ENCODE measurements at places on chromosomes 3 and 15.

DNA sequence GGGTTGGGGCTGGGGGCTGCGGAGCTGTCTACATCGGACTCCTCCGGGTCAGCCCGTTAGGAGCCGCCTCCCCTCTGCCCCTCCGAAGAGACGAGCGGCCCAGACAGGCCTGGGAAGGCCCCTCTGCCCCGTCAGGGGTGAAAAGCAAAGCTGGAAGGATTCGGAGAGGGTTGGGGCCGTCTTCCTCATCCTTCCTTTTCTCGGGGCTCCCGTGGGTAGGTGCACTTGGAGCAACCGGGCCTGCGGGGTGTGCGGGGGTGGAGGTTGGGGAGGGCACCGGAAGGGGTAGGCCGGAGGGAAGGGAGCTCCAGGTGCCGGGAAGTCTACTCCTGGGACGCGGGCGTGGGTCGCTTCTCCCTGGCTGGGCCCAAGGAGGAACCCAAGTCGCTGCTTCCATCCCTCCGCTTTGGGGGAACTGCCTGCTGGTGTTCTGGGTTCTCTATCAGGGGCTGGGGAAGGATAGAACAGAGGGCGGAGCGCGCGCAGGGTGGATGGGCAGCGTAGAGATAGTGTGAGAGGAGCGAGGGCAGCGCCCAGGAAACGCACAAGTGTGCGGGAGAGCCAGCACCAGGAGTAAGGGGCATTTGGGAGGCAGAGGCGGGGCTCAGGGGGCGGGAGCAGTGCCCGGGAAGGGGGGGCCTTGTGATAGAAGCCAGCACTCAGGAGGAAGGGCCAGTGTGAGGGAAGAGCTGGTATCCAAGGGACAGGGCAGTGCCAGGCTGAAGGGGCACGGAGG lies 590 bp downstream of the POLR2H start:
- DNase-seq, result peak; percentile 6

DNA sequence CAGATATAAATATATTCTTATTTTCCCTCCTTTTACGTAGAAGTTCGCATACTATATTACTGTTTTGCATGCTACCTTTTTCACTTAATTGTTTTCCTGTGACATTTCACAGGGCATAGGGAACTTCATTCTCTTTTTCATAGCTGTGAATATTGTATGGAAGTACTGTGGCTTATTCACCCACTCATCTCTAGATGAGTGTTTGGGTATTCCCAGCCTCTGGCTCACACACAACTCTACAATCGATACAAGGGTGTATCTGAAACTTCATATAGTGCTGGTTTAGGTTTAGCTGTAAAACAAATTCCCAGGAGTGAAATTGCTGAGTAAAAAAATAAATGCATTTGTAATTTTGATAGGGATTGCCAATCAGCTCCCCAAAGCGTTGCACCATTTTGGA lies 55.3 kb upstream of the MAGI1 start:
- DNase-seq, result no peak

DNA sequence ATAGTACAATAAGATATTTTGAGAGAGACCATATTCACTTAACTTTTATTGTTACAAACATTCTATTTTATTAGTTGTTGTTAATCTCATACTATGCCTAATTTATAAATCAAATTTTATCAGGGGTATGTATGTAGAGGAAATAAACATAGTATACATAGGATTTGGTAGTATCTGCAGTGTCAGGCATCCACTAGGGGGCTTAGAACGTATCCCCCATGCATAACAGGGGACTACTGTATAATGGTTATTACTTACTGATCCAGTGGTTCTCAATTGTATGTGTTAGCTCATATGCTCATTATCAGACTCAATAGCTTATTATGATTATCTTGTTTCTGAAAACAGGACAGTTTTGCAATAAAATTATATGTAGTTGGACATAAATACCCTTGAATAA lies 27.6 kb downstream of the CMC1 start:
- DNase-seq, result no peak

DNA sequence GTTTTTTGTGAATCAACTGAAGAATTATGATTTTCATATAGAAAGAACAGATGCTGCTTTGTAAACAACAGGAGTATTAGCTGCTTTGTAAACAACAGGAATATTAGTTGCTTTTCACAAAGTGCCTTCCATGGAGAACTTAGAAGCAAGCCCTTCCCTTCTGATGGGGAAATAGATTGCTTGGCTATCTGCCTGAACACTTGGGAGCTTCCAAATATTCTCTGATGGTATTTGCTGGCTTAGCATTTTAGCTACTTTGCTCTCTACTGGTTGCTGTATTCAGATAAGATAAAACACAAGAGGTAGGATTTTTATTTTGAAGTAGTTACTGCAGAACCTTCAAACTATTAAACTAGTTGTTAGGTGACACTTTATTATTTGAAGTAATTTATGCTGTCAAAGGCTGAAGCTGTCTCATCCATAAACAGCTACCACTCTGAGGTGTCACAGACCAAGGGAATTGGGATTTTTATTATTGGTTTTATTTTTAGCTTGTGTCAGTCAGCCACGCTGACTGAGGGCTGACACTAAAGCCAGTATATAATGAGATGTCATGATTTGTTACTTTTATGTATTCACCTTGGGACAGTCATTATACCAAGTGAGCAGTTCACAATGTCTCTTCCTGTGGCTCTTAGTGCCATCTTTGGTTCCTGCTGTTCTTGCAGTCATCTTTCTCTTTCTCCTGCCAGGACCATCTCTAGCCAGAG lies 50.0 kb downstream of the ZIC1 start:
- DNase-seq, result no peak
